Fibroblast of skin of right biceps (primary cell): ENCODE measurements at places on chromosomes 13 and 19.

- no peak for DNase-seq
Measured at GRCh38 chr13:27421101-27421871, 3.1 kb upstream of the GTF3A start.

DNA sequence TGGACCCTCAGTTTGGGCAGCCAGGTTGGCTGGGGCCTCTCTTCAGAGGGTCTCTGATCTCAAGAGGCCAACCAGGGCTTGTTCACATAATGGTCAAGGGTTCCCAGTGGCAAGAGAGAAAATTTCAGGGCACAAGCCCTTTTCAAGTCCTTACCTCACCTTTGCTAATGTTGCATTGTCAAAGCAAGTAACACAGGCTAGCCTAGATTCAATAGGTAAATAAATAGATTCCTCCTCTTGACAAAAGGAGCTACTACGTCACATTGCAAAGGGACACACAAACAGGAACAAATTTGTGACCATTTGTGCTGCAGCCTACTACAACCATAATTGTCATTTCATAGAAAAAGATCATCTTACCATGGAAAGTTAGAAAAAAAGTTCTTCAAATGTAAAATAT is 33.9 kb upstream of the FRY start:
- DNase-seq, result no peak

GRCh38 chr13:40651866-40652587 is 14.4 kb downstream of the FOXO1 start:
- no peak for DNase-seq

DNA sequence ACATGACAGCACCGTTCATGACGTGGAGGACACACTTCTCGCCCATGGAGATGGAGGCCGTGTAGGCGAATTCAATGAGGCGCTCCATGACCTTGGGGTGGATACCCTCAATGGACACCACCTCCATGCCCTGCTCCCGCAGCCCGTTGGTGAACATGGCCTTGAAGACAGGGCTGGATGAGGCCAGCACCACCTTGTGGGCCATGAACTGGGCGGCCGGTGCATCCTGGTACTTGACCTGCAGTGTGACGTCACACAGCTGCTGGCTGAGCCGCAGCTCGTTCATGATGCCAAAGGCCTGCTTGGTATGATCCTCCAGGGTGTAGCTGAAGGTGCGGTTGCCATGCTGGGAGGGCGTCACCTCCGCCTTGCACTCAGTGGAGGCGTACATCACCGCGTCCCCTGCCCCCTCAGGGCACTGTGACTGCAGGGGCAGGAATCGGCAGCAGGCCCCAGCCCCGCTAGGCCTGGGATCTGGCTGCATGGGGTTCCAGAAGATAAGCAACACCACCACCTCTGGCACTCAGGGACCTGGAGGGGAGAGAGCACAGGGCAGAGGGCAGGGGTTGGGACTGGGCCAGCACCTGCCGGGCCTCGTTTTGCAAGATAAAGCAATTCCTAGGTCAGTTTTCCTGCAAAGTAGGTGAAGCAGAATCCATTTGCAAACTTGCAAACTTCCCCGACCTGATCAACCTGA is 3.5 kb downstream of the KEAP1 start:
- no peak for DNase-seq
